T-helper 22 cell (primary cell): ENCODE measurements at places on chromosomes 13 and 19.
A peak's percentile ranks its signal among the peaks of the same experiment; 100 is the strongest.

GRCh38 chr19:6802336-6803035, 30.0 kb downstream of the VAV1 start:
- peak; percentile 78 for DNase-seq

DNA sequence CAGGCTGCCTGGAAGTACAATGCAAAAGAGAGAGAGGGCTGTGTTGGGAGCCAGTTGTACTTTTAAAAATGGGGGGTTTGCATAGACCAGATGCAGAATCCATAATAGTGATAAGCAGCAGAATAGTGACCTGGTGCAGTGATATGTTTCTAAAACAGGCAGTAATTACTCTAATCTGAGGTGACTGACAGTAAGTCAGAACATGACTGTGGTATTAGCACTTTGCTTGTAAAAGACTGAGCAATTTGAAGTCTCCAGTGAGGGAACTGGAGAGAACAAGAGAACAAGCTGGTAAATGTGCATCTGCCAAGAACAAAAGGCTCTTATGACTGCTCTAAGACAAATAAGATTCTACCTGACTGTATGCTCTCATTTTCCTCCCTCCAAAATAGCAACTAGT, 383.4 kb downstream of the ITGBL1 start:
- DNase-seq = no peak

GRCh38 chr13:110522721-110523120, 38.8 kb downstream of the RAB20 start:
- no peak for DNase-seq

DNA sequence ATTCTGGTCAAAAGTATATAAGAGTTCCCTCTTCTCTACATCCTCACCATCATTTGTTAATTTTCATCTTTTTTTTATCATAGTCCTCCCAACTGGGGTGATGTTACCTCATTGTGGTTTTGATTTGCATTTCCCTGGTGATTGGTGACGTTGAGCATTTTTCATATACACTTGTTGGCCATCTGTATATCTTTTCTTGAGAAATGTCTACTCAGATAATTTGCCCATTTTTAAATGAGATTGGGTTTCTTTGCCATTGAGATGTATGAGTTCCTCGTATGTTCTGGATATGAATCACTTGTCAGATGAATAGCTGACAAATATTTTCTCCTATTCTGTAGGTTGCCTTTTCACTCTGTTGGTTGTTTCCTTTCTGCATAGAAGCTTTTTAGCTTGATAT, 2.4 kb downstream of the CD33 start:
- DNase-seq = no peak

GRCh38 chr13:105251293-105251692, 1284.2 kb downstream of the EFNB2 start:
- no peak for DNase-seq

DNA sequence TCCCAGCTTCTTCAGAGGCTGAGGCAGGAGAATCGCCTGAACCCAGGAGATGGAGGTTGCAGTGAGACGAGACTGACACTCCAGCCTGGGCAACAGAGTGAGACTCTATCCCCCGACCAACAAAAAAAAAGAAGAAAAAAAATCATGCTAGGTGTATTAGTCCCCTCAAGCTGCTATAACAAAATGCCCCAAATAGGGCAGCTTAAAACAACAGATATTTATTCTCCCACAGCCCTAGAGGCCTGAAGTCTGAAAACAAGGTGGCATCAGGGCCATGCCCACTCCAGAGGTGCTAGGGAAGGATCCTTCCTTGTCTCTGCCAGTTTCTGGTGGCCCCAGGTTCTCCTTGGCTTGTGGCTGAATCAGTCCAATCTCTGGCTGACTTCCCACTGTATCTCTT, 8.6 kb upstream of the EHD2 start:
- DNase-seq = no peak

DNA sequence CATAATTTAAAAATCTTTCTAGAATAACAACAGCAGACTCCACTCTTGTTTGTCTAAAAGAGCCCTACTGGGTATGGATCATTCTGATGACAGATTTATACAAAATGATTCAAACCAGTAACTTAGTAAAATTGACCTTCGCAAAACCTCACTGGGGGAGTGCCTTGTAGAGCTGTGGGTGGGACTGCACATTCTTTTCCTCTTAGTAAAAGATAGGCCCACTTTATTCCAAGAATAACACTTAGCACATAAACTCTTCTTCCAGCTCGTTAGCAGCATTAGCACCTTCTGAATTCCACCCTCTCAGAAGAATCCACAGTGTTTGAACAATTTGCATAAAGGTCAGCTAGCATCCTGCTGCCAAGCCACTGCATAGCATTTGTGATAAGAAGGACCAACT, 106.8 kb downstream of the STOML3 start:
- no peak for DNase-seq

- no peak for DNase-seq
These were observed 50.6 kb downstream of the TNFRSF19 start for GRCh38 chr13:23620613-23621315.

DNA sequence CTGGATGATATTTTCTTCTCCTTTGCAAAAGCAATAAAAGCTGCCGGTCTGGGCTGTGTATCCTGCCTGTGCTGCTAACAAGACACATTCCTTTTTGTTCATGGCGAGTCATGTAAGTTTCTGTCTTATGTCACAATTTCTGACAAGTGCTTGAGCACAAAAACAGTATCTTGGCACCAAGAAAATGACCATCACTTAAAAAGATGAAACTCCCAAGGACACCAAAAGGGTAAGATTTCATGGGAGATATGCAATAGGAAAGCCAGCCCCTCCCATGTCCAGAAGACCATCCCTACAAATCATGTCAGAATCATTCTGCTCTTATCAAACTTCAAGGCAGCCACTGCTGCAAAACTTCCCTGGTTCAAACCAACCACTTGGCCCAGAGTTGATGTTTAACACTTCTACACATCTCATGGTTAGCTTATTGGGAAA, 375.4 kb upstream of the ZNF507 start:
- no peak for DNase-seq

GRCh38 chr19:14006766-14007562, 844 bp upstream of the RFX1 start:
- no peak for DNase-seq

DNA sequence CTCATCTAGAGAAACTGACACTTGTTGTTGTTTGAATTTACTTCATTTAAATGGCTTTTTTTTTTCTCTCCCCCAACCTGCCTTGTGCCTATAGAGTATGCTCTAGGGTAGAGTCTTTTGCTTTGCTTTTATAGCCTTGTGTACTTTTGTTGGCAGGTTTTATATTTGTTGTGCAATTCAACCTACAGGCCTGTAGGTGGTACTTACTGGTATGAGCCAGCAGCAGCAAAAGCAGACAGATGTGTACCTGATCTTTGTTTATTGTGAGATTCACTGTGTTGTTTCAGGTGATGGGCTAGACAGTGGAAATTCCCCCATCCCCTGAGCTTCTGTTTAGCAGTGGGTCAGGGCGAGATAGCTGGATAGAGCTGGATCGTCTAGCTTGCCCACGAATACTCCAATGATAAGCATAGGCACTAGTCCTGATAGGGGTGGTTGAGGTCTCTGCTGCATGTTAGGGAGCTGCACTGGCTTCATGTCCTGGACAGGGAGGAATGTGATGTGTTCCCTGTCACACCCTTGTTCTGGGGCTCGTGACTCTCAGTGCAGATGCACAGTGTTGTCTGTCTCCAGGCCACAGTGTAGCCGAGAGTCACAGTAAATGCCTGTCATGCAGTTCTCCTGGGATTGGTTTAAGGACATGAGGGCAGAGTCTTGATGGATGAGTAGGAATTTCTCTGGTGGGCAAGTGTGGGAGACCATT, 21.3 kb downstream of the DNAJC3 start:
- DNase-seq = no peak

DNA sequence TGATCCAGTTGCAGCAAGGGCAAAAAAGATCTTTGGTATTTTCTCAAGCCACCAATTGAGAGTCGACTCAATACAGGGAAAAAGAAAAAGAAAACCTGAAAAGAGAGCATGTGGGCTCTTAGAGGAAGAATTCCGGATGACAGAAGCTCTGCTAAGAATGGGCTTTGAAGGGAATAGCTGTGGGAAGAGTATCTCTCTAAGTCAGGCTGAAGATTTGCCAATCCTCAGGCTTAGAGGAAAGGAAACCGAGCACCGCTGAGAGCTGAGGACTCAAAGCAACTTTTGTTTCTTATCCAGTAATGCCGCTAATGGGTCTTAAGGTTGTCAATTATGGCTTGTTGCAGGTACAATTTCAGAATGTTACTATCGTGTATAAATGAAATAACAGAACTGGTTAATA, 166.4 kb downstream of the EFNB2 start:
- no peak for DNase-seq

DNA sequence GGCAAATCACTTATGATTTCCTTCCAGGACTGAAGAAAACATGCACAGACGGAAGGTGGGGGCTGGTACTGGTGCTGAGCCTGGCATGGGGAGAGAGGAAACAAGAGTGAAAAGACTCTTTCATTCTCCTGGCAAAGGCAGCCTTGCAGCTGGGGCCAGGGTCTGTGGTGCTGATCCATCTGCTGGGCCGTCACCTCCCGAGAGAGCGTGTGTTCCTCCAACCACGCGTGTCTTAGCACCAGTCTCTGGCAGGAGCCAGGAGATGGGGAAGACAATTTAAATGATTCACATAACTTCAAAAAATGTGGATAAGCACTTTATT, 23.9 kb upstream of the SPART start:
- no peak for DNase-seq

DNA sequence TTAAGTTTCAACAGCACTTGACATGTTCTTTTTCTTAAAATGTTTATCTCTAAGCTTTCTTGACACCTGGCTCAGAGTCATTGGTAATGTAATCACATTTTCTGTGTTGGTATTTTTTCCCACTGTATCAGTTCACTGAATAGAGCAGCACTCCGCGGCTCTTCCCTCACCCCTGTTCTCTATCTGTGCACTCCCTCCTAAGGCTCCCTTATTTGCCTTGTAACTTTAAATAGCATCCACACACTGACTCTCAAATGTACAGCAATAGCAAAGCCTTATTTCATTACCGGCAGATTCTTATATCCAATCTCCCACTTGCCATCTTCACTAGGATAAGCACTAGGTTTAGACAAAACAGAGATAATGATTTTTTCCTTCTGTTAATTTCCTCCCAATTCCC, 935.5 kb upstream of the SLC10A2 start:
- DNase-seq = no peak
